Stimulated activated CD8-positive, alpha-beta memory T cell treated with anti-CD3 and anti-CD28 coated beads, Interleukin-7, amount 100 ng/mL, for 1 hour (primary cell): ENCODE measurements at places on chromosomes 5 and 9.

GRCh38 chr5:120610145-120610544 lies 146.0 kb downstream of the PRR16 start:
- DNase-seq = no peak

DNA sequence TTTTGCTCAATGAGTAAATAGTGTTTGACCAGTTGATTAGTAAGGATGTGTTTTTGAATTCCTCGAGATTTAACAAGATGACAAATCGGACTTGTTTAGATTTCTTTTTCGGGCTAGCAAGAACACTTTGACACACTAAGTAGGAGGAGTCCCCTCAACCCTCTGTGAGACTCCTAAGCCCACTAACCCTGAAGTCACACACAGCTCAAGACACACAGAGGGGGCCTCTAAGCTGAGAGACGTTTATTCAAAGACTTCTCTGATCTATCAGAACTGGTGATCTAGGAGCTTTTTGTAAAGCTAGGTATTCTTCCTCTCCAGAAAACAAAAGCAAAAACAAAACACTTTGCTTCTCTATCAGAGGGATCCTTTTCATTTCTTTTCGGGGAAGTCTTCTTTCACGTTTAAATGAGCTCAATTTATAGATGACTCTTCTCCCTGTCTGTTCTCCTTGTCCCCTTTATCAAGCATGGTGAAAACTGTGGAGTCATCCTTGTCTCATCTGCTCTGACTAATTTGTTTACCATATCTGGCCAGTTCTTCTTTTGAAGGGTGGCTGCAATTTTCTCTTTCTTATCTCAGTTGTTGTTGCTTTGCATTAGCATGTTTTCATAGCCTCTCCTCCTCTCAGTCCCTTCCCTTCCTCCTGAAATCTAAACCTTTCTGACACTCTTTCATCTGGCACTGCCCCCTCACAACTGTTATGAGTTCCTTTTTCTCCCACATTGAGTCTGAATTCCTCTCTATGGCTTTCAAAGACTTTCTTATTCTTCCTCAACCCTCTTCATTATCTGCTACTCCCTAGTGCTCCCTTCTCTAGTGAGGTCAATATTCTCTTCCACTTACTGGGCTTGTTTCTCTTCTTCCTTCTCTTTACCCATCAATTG lies 68.5 kb upstream of the RAI14 start:
- DNase-seq = no peak

- DNase-seq = no peak
Measured at GRCh38 chr9:16884373-16884772, 13.9 kb upstream of the BNC2 start.

DNA sequence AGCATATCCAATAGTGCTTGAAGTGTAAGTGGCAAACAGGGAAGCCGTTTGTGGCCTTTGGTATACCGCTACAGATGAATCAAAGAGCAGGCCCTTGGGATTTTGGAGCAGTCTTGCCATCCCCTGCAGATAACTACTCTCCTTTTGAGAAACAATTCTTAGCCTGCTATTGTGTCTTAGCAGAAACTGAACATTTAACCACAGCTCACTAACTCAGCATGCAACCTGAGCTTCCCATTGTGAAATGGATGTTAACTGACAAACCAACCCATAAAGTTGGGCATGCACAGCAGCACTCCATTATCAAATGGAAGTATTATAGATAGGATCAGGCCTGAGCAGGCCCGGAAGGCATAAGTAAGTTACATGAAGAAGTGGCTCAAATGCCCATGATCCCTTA lies 315.3 kb upstream of the PTGER4 start:
- no peak for DNase-seq

GRCh38 chr5:83034036-83034435 lies 43.2 kb downstream of the TMEM167A start:
- no peak for DNase-seq

GRCh38 chr9:129611307-129611800 lies 9.5 kb downstream of the C9orf50 start:
- DNase-seq = no peak

DNA sequence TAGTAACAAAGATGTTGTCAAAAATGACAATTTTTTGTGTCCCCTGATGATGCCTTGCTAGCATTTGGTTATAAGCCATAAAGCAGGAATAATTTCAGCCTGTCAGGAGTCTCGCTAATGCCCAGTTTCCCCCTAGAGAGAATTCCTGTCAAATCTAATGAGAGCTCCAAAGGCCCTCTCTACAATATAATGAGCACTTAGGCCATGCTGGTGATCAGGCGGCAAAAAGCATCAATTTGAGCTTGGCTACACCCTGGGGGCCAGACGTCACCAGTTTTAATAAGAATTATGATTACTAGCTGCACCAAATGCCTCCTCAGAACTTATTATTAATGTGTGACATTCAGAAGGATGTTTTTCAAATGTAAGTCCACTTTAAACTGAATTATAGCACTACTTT lies 6.1 kb downstream of the TLE1 start:
- no peak for DNase-seq

- DNase-seq = no peak
Measured at GRCh38 chr5:10306114-10306513, 1.6 kb downstream of the CMBL start.

GRCh38 chr5:152335461-152335860 lies 69.6 kb downstream of the NMUR2 start:
- no peak for DNase-seq

DNA sequence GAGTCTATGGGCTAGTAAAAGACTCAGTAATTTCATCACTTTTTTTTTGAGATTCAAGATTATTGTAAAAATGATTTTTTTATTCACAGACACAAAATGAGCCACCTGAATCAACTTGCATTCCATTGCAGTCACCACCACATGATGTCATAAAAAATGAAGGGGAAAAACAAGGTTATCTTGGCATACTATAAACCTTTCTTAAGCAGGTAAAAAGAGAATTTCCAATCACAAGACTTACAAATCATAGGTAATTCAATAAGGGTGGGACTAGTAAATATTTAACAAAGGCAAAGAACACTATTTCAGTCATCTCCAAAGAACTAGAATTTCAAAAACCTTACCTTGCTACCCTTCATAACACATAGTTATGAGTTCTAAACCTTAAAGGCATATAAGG lies 30.7 kb downstream of the TRPM6 start:
- DNase-seq = no peak

DNA sequence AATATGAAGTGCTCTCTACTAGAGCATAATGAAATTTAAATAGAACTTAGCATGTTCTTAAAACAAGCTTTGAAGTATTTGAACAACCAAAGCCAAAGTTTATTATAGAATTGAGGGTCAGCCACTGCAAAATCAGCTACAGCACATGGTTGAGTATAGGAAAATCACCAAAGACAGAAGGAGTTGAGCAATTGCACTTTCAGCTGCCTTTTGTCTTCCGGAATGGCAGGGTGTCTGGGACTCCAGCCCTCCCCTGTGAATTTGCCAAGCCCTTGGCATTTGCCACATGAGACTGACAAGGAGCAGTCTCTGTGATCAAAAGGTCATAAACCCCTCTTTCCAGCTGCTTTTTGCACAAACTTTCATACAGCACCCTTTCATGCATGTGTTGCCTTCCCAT lies 8.5 kb upstream of the LURAP1L start:
- no peak for DNase-seq

- DNase-seq = no peak
Measured at GRCh38 chr5:78899922-78900362, 85.2 kb downstream of the ARSB start.

GRCh38 chr5:173493846-173494245 lies 122.6 kb downstream of the BOD1 start:
- DNase-seq = no peak

DNA sequence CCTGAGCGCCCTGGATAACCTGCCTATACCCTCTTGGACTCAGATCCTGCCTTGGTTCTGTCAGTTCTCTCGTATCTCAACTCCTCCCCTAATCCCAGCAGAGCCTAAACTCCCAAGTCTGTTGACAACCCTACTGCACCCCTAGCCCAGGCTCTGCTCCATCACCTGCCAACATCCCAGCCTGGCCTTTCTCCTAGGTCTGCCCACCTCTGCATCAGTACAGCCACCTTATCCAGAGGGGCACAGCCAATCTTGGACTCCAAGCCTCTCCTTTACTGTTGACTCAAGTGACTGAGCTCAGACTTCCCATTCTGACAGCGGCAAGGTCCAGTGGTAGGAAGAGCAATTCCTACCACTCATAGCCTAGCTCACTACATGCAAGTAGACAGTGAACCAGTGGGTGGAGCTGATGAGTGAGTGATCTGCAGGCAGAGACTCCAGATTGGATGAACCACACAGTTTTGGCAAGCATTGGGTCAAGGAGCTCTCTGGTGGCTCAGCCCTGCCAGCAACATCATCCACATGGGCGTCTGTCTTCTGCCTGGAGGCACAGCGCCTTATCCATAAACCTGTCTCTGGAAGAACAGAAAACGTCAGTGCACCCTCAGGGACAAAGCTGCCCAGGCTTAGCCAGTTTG lies 26.5 kb downstream of the TRMO start:
- DNase-seq = no peak

GRCh38 chr5:138711087-138711486 lies 42.1 kb upstream of the CTNNA1 start:
- DNase-seq = no peak

DNA sequence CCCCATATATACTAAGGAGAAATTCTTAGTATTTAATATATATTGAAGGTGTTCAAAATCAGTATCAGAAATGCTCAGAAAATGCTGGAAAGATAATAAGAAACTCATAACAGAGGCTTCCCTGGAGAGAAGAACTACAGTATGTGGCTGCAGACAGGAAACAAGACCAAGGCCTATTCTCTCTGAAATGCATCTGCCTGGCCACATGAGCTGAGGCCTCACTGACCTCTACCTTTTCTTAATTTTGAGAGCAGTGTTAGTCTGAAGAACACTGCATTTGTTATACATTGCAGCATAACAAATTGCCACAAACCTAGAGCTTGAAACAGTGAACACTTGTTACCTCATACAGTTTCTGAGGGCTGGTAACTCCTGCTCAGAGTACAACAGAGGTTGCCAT lies 133.4 kb upstream of the SPEF2 start:
- DNase-seq = no peak

DNA sequence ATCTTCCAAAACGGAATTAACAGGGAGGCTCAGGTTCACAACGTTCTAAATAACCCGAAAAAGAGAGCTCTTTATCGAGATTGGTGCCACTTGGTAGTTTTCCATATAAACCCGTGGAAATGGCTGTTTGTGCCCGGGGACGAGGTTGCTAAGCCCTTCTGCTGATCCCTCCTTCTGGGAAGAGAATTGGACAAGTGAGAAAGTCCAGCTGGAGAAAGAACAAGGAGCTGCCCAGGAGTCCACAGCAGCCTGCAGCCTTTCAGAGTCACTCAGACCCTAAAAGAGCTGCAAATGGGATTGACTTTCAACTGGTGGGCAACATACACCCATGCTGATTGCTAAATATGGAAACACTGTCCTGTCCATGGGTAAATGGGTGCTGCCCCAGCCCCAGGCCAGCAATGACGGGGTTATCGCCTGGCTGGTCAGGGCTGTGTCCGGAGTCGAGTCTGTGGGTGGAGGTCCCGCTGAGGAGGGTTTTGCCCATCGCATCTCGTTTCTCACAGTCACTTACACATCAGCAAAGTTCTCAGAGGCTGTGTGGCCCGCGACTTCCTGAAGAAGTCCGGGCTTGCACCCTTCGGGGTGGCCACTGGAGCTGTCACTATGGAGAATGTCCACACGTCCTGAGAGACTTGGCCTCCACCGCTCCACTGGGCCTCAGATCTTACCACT lies 40.7 kb upstream of the HSD17B3 start:
- DNase-seq = no peak

DNA sequence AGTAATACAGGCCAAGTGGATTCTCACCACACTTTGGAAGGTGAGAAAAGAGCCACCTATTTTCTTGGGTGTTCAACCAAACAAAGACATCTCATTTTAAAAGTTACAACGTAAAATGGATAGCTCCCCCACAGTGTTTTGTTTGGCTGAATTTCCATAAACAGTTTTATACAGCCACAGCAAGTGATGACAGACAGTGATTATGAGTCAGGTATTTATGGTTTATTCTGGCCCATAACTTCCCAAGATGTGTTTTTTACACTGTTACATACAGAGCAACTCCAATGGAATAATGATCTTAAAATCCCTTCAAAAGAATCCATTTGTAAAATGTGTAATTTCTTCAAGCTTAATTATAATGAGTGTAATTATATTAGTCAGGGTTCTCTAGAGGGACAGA lies 421.3 kb downstream of the TLE1 start:
- no peak for DNase-seq

DNA sequence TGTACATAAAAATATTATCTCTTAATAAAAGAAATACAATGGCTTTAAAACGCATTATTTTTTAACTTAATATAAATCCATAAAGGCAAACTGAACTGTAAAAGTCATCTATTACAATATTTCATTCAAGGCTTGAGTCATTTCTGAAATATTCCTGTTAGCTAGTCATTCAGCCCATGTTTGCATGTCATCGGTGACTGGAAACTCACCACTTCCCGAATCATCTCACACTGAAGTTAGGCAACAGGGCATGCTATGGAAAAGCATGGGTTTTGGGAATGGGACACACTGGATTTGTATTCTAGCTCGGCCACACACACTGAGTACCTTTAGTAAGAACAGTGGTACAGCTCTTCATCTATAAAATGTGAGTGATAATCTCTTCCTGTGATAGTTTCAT lies 691.1 kb upstream of the C9orf72 start:
- no peak for DNase-seq

DNA sequence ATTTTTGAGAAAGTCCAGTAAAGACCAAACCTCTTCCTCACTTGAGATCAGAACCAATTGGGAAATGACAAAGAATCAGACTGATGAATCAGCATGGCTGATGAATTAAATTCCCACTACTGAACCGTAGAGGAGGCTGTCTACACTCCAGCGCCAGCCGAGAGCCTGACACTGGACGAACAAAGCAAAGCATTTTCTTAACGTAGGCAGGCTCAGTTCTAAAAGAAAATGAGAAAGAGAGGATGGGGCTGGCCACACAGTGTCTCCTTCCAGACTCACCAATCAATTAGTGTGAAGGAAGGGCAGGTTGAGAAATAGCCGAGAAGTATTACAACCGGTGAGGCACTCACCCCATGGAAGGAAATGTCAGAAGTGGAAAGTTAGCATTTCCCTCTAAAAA lies 49.4 kb downstream of the ITGA1 start:
- DNase-seq = no peak

DNA sequence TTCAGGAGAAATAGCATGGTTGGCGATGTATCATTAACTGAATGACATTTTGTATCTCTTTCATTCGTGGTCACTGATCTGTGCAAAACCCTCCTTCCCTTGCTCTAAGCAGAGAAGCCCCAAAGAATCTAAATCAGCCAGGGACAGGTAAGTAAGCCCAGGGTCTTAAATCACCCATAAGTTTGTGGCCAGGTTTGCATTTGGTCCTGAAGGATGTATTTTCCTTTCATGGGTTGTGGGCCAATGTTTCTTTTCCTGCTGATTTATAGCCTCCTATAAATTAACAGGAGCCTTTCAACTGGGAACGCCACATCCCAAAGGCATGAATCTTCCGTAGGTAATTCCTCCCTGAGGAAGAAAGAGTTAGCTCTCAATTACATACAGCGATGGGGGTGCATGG lies 217.5 kb upstream of the TNC start:
- DNase-seq = no peak

GRCh38 chr5:66238435-66238834 lies 94.3 kb downstream of the SREK1 start:
- DNase-seq = no peak
